Fibroblast of skin of right biceps (primary cell): ENCODE measurements at places on chromosomes 4 and X.

GRCh38 chr4:118814058-118814457 lies 21.9 kb downstream of the SEC24D start:
- DNase-seq: no peak

DNA sequence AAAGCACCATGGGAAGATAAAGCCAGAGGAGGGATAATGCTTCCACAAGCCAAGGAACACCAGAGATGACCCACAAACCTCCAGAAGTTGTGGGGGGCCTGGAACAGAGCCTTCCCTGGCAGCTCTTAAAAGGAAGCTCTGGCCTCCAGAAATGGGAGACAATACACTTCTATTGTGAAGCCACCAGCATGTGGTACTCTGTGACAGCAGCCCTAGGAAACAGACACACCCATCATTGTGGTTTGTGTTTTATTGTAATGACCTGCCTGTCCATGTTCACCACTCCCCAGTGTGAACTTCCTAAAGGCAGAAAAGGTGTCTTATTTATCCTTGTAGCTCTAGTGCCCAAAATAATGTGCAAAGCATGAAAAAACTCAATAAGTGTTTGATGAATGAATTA lies 264.1 kb upstream of the GATB start:
- no peak for DNase-seq

DNA sequence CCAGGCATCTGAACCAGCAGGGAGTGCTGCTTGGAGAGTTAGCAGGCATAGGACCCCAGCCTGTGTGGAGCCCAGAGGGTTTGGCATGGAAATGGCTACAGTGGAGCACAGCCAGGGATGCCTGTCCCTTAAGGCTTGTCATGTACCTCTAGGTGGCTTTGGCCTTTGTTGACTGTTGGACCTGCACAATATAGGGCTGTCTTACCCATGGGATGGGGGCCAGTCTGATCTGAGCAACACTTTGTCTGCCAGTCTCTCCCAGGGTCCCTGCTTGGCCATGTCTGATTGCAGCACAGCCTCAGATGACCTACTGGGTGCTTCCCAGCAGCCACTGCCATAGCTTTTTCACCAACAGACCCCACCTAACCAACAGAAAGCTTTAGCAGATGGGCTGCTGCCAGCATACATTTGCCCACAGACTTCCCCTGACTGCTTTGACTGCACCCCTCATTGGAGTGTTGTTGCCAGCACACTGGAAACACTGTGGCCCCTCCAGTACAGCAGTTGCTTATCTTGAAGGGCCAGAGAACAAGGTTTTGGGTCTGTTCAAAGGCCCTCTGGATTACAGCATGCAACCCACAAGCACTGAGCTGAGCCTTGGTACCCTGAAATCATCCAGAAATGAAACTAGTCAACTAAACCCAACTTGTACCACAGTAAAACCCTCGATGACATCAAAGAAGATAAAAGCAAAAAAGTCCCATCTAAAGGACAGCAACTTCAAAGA lies 22.1 kb downstream of the ANAPC10 start:
- no peak for DNase-seq

DNA sequence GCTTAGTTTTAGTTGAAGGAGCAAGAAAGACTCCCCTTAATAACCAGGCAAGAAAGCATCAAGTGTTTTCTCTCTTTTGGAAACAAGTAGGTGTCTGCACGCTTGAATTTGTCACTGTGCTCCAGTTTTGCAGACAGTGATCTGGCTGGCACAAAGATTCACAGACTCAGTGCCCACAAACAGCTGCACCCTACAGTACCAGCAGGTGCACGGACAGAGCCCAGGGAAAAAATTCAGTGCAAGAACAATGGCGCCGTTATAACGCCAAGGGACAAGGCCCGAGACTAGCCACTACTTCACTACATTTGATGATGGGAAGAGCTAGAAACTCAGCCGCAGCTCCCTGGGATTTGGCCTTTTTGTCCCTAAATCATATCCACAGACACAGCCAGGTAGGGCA lies 56.0 kb downstream of the ZNF827 start:
- DNase-seq: no peak

DNA sequence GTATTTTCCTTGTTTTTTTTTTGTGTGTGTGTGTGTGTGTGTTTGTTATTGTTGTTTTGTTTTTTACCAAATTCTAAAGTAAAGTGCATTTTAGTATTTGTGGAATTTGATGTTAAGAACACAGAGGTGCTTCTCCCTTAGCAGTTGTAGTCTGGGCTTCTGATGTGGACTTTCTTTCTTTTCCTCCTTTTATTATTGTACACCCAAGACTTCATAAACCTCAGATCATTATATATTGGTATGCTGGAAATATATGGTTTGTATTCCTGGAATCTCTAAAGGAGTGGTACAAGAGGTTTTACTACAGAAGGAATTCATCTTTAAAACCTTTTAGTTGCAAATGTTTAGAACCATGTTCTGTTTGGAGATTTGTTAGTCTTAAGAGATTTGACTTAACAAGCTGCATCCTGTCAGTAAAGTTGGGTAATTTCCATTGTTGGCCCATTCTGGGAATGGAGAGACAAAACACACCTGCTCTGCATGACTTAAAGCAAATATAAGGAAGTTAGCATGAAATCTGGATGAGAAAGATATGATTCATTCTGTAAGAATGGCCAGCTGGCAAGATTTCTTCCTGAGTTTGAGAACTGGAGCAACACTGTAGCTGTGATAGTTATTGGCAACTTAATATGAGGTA lies 64.0 kb downstream of the SMAD1 start:
- peak; percentile 84 for DNase-seq

GRCh38 chr4:39706334-39706733 lies 8.4 kb downstream of the UBE2K start:
- DNase-seq: peak; percentile 84

DNA sequence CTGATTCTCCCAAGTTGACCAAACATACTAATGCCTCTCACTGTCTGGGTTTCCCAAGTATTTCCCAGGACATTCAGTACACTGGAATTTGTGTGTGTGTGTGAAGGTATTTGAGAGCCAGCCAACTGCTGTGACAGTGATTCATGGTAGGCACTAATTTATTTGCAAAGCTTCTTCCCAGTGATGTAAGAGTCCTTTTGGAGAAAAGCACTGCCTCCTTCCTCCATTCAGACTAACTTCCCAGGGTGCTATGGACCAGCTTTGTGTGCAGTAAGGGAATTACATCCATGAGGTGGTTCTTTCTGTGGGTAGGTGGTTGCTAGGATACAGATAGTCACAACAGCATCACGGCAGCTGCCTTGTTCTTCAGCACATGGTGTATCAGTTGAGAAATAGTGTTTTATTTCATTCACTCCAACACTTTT lies 8.7 kb downstream of the EGF start:
- peak; percentile 96 for DNase-seq

- no peak for DNase-seq
These were observed 190.6 kb downstream of the FRAS1 start for GRCh38 chr4:78247536-78248285.
